ENCODE measurements at places on chromosomes 16 and 17.

GRCh38 chr17:8873801-8874715 lies 6.6 kb upstream of the PIK3R6 start:
- DNase-seq, result no peak

- no peak for DNase-seq
These were observed 70.8 kb downstream of the RAB11FIP4 start for GRCh38 chr17:31462261-31462660.

- no peak for DNase-seq
These were observed 404.1 kb downstream of the CNTNAP4 start for GRCh38 chr16:76681296-76681695.

GRCh38 chr16:28192806-28193529 lies 18.8 kb downstream of the XPO6 start:
- no peak for DNase-seq

DNA sequence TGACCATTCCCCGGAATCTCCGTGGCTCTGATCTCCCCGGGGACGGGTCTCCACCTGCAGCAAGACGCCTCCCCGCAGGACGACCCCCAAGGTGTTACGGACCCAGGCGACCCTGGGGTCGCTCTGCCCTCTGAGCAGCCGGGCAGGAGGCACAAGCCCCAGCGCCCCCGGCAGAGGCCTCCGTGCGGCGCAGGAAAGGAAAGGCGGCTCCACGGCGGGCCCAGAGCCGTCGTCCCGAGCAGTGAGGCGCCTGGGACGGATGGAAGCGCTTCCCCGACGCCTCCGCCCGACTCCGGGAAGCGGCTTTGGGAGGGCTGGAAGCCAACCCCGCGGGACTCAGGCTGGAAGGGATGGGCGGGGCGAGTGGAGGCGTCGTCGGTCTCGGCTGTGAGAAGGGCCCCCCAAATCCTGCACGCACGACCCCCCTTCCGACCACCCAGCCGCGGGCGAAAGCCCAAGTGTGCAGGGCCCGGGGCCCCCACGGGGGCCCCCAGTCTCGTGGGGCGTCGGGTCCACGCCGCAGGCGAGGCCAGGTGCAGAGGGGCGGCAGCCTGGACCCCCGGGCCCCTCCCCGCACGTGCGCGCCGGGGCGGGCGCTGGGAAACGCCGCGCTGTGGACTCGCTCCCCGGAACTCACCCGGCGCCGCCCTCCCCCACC lies 32.7 kb upstream of the RPH3AL start:
- no peak for DNase-seq

GRCh38 chr17:80270836-80271235 lies 10.2 kb downstream of the RNF213 start:
- DNase-seq, result no peak

DNA sequence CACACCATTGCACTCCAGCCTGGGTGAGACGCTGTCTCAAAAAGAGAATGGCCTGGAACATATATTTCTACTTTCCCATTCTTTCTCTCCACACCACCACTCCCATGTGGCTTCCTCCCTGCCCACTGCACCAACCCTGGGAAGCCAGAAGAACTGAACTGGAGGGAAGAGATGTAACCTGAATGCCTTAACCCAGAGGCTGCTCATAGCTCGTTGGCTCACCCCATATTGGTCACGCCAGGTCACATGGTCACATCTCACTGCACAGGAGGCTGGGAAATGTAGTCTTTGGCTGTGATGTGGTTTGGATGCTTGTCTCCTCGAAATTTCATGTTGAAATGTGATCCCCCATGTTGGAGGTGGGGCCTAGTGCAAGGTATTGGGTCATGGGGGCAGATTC lies 5.9 kb upstream of the DNAH17 start:
- DNase-seq, result no peak
